ENCODE measurements at places on chromosomes 3 and 15. TPM values are rescaled to one million over a fixed set of nuclear protein-coding genes. Genes with fewer than 3 reads are reported as not detected.

- H3K27ac ChIP-seq, result no peak overlapping the region
- no peaks in the 10 kb centered on the region for H3K36me3 ChIP-seq
- DNase-seq, result no peak
- H3K4me1 ChIP-seq, result no peaks in the 10 kb centered on the region
Measured at GRCh38 chr15:73978896-73979295, 13.2 kb downstream of the STOML1 start.

- no peaks in the 10 kb centered on the region for H3K27me3 ChIP-seq
- no peak for DNase-seq
- H3K4me3 ChIP-seq, result no peak overlapping the region
- no peak overlapping the region for H3K27ac ChIP-seq
- no peaks in the 10 kb centered on the region for H3K4me1 ChIP-seq
- no peaks in the 10 kb centered on the region for H3K36me3 ChIP-seq
Measured at GRCh38 chr3:178982137-178982536, 89.5 kb downstream of the ZMAT3 start.

- peak; percentile 33 for DNase-seq
- no peaks in the 10 kb centered on the region for H3K27me3 ChIP-seq
- no peak overlapping the region for H3K27ac ChIP-seq
- no peaks in the 10 kb centered on the region for H3K36me3 ChIP-seq
Measured at GRCh38 chr3:46857485-46858341, 5.5 kb downstream of the MYL3 start.

- H3K4me3 ChIP-seq, result no peak overlapping the region
- no peaks in the 10 kb centered on the region for H3K27me3 ChIP-seq
- H3K27ac ChIP-seq, result no peak overlapping the region
- H3K4me1 ChIP-seq, result no peaks in the 10 kb centered on the region
- no peaks in the 10 kb centered on the region for H3K36me3 ChIP-seq
Measured at GRCh38 chr15:95864467-95864886, 466.0 kb upstream of the NR2F2 start.

GRCh38 chr15:39747326-39747725 lies 35.3 kb downstream of the FSIP1 start:
- H3K36me3 ChIP-seq, result no peaks in the 10 kb centered on the region
- H3K27me3 ChIP-seq, result no peaks in the 10 kb centered on the region
- H3K4me1 ChIP-seq, result no peaks in the 10 kb centered on the region
- no peak for DNase-seq
- no peak overlapping the region for H3K4me3 ChIP-seq
- no peak overlapping the region for H3K27ac ChIP-seq

DNA sequence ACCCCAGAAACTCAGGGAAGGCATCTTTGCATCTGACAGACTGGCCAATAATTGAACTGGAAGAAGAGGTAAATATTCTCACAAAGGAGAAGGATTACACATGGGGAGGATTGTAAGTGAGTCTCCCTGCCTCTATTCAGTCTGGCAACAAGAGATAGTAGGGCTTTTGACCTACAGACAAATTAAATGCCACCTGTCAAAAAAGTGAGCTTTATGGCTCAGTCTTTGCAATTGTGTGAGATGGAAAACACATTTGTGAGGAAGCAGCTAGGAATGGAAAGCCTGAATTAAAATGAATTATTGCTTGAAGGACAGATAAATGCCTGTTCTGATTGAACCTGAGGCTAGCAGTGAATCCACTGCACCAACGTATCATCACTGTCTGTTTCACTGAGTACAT lies 173.3 kb upstream of the GOLIM4 start:
- no peaks in the 10 kb centered on the region for H3K36me3 ChIP-seq
- H3K27ac ChIP-seq, result no peak overlapping the region
- H3K4me3 ChIP-seq, result no peak overlapping the region
- DNase-seq, result no peak
- no peaks in the 10 kb centered on the region for H3K4me1 ChIP-seq
- H3K27me3 ChIP-seq, result no peaks in the 10 kb centered on the region

- no peaks in the 10 kb centered on the region for H3K27me3 ChIP-seq
- no peak overlapping the region for H3K4me3 ChIP-seq
- peak; percentile 60 for DNase-seq
- peaks cover 7% of the 10 kb centered on the region for H3K36me3 ChIP-seq
- H3K27ac ChIP-seq, result no peak overlapping the region
- no peaks in the 10 kb centered on the region for H3K4me1 ChIP-seq
Measured at GRCh38 chr3:30693470-30694120, 87.2 kb downstream of the TGFBR2 start.

GRCh38 chr15:38414357-38414756 lies 39.6 kb upstream of the FAM98B start:
- peaks cover 4% of the 10 kb centered on the region for H3K27me3 ChIP-seq
- no peak overlapping the region for H3K4me3 ChIP-seq
- peak; percentile 48 for DNase-seq

DNA sequence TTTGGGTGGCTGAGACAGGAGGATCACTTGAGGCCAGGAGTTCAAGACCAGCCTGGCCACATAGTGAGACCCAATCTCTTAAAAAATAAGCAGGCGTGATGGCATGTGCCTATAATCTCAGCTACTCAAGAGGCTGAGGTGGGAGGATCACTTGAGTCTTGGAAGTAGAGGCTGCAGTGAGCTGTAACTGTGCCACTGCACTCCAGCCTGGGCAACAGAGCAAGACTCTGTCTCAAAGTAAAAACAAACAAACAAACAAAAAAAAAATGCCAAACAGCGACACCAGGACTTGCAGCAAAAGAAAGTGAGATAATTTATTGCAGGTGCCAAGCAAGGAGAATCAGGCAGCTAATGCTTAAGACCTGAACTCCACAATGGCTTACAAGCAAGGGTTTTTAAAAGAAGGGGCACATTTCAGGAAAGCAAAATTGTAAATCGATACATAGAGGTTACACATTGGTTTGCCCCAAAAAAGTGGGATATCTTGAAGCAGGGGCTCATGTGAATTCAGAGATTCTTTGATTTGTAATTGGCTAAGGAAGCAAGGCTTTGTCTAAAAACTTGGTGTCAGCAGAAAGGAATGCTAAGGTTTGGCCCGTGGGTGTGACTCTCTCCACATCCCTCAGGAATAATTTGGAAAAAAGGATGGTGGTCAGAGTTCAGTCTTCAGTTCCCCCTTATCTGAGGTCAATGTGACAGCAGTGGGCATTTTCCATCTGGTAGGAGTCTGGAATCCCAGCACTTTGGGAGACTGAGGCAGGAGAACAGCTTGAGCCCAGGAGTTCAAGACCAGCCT lies 5.2 kb upstream of the MPI start:
- H3K27me3 ChIP-seq, result no peaks in the 10 kb centered on the region
- H3K4me1 ChIP-seq, result no peaks in the 10 kb centered on the region
- no peak overlapping the region for H3K27ac ChIP-seq
- no peak for DNase-seq

ZNF639 gene
- 13.1 TPM for total RNA-seq

ACTR8 gene
- 9.5 TPM for total RNA-seq

All from right lobe of liver (tissue), 6 donors.